ENCODE measurements at places on chromosomes 4 and X.
A peak's percentile ranks its signal among the peaks of the same experiment; 100 is the strongest.

DNA sequence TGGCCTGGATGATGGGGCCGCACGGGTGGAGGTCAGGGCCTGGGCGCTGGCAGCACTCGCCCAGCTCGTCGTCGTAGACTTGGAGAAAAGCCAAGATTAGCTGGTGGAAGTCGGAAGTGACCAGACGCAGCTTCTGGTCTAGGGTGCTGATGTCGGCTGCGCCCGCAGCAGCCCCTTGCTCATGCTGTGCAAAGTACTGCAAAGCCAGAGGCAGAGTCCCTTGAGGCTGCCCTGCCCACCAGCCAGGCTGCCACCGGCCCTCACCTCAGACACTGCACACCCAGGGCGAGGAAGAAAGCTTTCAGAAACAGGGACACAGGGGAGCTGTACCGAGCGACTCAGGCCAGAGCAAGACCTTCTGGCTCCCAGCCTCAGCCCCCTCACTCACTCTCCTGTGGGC lies 9.7 kb upstream of the TREX2 start:
- DNase-seq, result no peak

GRCh38 chrX:154136627-154137161 lies 7.3 kb upstream of the OPN1LW start:
- no peak for DNase-seq

- no peak for DNase-seq
Observed at GRCh38 chr4:7222521-7222920, 30.2 kb downstream of the SORCS2 start.

GRCh38 chrX:20974326-20974725 lies 399.9 kb upstream of the CNKSR2 start:
- DNase-seq, result no peak

- no peak for DNase-seq
Observed at GRCh38 chrX:45762699-45763647, 562.3 kb upstream of the DIPK2B start.

DNA sequence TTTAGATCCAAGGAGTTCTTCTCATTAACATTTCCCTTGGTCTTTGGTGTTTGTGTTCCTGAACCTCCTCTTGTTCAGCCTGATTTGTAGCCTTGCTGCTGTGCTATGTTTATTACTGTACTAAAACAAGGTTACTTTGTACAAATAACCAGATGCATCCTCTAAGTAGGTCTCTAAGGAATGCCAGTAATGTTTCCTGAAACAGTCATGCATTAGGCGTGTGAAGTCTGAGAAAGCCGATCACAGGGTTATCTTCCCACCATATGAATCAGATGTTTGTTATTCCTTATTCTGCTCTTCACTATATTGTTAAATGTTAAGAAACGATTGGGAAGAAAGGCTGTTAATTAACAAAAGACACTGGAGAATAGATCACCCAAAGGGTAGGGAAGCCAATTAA lies 66.9 kb downstream of the GALNTL6 start:
- DNase-seq, result peak; percentile 75

GRCh38 chrX:134898440-134898839 lies 92.4 kb upstream of the SMIM10 start:
- DNase-seq, result no peak

GRCh38 chr4:168942985-168943384 lies 67.1 kb downstream of the CBR4 start:
- DNase-seq, result no peak

DNA sequence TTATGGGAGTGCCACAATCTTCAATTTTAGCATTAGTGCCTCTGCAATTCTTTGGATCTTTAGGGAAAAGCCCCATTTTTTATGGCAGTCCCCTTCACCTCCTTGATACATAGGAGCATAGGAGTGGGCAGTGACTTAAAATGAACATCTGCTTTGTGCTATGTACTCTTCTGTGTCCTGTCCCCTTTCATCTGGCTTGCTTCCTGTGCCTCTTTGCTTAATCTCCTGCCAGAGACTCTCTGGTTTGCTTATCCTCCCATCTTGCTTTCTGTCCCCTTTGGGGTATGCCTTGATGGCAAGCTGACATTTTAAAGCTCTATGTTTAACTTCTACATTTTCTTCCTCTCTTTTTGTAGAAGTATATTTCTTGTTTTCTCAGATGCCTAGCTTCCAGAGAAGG lies 12.3 kb downstream of the PGK1 start:
- no peak for DNase-seq

GRCh38 chr4:11072999-11073398 lies 355.7 kb downstream of the HS3ST1 start:
- DNase-seq, result no peak

- DNase-seq, result no peak
Observed at GRCh38 chr4:101596781-101597552, 193.6 kb upstream of the BANK1 start.

- DNase-seq, result no peak
Observed at GRCh38 chr4:151692443-151692782, 68.4 kb downstream of the GATB start.

DNA sequence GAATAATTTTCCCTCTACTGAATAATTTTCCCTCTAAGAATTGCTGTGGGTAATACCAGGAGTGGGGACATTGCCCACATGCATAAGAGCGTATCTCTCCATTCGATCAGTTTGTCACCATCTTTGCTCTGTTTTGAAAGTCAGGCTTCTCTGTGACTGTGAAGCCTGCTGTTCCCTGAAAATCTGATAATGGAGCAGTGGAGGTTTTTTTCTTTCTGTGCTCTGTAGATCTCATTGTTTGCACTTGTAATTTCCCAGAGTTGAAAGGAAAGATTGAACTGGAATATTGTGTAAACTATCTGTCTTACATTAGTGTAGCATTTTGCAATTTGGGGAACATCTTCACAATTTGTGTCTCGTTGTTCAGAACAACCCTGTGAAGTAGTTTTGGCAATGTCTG lies 4.3 kb downstream of the ZXDB start:
- DNase-seq, result no peak

- DNase-seq, result no peak
Observed at GRCh38 chrX:48848847-48849246, 13.4 kb upstream of the PCSK1N start.

DNA sequence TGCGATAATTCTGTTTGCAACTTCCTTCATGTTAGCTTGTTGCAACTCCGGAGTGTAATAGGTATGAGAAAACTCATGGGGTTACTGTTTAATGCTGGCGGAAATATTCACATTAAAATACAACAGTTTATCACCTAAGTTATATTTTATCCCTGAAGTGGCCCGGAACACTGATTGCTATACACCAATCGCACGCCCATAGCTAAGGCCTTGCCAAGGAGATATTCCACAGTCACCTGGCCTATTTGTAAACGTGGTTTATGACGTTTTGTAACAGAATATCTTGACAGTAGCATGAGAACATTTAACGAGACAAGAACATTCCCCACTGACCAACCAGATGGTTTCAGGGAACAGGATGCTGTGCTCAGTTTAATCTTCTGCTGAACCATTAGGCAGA lies 23.2 kb upstream of the FAM90A26 start:
- no peak for DNase-seq

- no peak for DNase-seq
Observed at GRCh38 chr4:3873408-3874027, 107.3 kb downstream of the ADRA2C start.

DNA sequence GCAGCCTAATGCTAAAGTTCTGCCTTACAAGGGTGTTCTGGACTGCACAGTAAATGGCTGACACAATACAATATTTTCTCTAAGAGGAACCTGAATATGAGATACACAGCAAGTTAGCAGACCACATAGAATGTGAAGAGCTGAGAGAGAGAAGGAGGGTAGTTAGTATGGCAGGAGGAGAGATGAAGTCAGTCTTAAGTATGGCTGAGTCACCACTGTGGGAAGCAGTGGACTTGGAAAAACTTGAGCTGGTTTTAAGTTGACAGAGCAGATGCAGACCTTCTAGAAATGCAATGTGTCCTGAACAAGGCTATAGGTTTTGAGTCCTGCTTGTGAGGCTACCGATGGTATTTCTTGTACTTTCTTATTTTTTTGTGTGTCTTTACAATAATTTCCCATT lies 172.5 kb downstream of the SH2D1A start:
- DNase-seq, result peak; percentile 24

DNA sequence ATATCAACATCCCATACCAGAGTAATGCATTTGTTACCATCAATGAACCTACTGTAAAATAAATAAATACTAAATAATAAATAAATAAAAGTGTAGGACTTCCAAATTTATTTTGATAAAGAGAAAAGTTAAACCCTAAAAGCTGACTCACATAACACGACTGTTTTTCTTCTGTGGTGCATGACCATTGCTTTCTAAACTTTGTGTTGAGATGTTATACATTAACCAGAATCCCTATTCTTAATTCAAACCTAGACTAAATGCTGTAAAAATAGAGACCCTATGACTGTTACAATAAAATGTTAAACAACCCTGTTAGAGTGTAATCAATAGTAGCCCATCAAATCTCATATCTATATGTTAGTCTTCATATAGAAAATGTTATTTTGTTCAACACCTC lies 20.9 kb upstream of the PRMT9 start:
- no peak for DNase-seq

- DNase-seq, result no peak
Observed at GRCh38 chrX:155115174-155115819, 44.0 kb downstream of the BRCC3 start.

DNA sequence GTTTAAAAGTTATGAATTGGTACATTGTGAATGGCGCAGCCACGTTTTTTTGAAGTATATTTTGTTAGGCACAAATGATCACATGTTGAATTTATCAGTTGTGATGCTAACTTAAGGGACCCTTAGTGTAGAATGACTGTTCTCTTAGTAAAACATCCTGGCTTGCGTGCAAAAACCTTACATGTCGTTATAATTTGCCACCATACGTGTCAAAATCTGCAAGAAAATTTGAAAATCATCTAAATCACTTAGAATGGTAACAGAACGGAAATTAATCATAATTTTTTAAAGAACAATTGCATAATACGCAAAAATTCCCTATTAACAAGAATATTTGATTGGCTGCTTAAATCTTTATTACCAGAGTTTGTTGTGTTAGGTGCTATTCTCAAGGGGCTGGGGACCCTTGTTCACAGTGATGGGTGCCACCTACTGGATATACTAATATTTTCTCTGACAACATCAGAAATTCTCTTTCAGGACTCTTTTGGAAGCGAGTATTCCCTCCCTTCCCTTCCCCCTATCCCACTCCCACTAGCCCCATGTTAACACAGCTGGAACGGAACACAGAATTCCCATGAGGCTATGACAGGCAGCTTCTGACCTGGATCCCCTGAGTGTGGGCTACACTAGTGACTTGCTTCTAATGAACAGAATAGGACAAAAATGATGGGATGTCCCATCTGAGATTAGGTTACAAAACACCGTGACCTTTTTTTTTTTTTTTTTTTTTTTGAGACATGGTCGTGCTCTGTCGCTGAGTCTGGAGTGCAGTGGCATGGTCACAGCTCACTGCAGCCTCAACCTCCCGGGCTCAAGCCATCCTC lies 71.8 kb downstream of the SUPT20HL2 start:
- DNase-seq, result no peak

GRCh38 chr4:17066972-17067371 lies 168.5 kb upstream of the LDB2 start:
- DNase-seq, result peak; percentile 81

DNA sequence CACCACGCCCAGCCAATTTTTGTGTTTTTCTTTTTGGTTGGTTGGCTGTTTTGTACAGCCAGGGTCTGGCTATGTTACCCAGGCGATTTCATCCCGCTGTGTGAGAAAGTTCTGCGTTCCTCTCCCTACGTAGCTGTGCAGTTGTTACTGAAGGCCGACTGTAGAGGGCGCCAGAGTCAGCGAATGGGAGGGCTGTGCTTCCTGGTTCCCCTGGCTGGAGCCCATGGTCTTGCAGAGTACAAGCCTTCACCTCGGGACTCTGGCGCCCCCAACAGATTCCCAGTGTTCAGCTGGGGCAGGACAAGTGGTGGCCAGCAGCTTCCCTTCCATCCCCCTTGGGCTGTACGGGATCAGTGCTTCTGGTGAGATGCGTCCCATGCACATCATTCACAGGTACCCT lies 5.6 kb upstream of the CT45A1 start:
- no peak for DNase-seq

DNA sequence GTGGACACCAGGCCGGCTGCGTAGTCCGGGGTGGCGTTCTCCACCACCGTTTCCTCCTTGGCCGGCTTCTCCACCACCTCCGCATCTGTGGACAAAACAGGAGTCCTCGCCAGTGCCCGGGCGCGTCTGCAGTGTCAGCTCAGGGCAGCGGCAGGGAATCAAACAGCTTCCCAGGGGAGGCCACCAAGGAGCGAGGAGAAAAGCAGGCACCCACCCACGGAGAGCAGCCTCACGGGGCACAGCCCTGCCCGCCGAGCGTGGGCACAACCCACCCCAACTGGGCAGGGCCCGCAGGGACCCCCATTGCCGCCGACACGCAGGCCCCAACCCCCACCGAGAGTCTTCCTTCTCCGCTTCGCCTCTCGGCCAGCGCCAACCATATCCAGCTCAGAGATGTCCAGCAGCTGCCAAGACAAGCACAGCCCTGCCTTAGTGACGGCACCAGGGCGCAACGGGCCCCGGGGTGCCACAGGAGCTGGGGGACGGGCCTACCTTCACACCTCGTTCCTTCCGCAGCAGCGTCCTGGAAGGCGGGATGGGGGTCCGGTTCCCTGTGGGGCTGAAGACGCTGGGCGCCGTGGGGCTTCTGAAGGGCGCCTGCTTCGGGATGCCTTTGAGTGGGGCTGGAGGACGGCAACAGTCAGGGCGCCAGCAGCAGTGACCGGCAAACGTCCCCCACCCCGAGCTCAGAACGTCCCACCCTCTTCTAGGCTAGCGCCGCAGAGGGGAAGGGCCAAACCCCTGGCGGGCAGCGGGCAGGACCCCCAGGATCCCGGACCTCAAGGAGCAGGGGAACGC lies 22.8 kb downstream of the NELFA start:
- DNase-seq, result no peak

DNA sequence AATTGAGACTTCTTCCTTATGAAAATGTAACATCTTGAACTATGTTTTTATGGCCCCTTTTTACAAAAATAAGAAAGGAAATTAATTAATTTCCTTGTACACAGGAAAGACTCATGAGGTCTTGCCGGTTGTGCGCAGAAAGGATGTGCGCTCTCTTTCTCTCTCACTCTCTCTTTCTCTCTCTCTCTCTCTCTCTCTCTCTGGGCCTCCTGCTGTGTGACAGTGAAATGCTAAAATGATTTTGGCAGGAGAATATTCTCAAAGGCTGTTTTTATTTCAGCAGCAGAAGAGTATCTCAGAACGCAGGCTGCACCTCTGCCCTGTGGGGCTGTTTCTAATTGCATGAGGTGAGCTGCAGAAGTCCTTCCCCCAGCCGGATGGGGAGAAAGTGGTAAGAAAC lies 349.0 kb downstream of the MID1IP1 start:
- DNase-seq, result no peak

GRCh38 chr4:112031712-112032328 lies 113.4 kb upstream of the FAM241A start:
- DNase-seq, result peak; percentile 42

DNA sequence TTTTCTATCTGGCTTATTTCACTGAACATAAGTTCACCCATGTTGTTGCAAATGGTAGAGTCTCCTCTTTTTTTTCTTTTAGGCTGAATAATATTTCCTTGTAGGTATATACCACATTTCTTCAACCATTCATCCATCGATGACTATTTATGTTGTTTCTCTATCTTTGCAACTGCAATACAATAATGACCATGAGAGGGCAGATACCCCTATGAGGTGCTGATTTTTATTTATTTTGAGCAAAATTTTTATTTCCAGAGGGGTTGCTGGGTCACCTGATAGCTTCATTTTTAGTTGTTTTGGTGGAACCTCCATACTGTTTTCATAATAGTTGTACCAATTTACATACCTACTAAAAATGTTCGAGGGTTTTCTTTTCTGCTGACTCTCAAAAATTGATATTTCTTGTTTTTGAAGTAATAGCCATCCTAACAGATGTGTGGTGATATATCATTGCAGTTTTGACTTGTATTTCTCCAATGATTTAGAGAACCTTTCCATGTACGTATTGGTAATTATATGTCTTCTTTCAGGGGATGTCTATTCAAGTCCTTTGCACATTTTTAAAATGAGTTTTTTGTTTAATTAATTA lies 1697.0 kb downstream of the PCDH7 start:
- DNase-seq, result no peak

Measured in fibroblast of skin of left biceps (primary cell).